ENCODE measurements at places on chromosomes 12 and 14. TPM values are rescaled to one million over a fixed set of nuclear protein-coding genes. Genes with fewer than 3 reads are reported as not detected.

The AMIGO2 gene
- 23.1 TPM for total RNA-seq

The MDGA2 gene
- total RNA-seq, result 0.15 TPM

The SLCO1A2 gene
- not detected for total RNA-seq

The DENND5B gene
- 19.7 TPM for total RNA-seq

The PRKAB1 gene
- 25.6 TPM for total RNA-seq

The NAV3 gene
- total RNA-seq, result 6.2 TPM

The MGAT4C gene
- total RNA-seq, result 1.0 TPM

The RNASE7 gene
- total RNA-seq, result not detected

The OR6C75 gene
- total RNA-seq, result not detected

The LRRC9 gene
- not detected for total RNA-seq

Data from aorta (tissue), 5 donors.